ENCODE measurements at places on chromosomes 7 and 10.

DNA sequence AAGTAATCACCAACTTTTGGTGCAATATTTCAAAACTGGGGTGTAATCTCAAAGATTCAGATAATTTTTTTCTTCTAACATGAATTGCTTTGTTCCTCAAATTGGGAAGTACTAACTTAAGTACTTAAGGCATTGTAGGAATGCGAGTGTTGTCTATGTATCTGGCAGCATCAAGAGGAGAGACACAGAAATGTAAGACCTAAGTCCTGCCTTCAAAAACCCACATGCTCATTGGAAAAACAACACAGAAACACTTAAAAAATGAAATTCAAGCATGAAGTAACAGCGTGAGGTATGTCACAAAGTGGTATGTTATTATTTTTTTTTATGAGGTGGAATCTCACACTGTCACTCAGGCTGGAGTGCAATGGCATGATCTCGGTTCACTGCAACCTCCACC, 288.5 kb downstream of the ZEB1 start:
- DNase-seq, result no peak
- H3K4me1 ChIP-seq, result no peaks in the 10 kb centered on the region
- no peak overlapping the region for H3K4me3 ChIP-seq
- H3K27me3 ChIP-seq, result no peaks in the 10 kb centered on the region

DNA sequence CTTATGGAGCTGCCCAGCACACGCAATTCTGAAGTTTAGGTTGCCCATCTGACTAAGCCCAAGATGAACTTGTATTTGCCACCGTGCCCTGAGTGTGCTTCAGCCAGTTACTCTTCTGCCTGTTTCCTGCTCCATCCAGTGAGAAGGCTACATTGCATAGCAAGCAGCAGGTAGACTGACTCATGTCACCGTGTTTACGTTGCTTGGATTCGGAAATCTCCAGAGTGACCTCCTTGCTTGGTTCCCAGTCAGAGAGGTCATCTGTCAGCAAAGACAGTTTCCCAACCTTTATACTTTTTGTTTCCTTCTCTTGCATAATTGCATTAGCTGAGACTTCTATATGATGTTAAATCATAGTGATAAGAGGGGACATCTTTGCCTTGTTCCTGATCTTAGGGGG, 30.9 kb downstream of the NACAD start:
- no peaks in the 10 kb centered on the region for H3K4me1 ChIP-seq
- H3K36me3 ChIP-seq, result peaks cover 13% of the 10 kb centered on the region
- H3K27ac ChIP-seq, result no peak overlapping the region
- DNase-seq, result no peak

GRCh38 chr10:113320987-113321386, 231.9 kb upstream of the HABP2 start:
- no peak for DNase-seq
- no peak overlapping the region for H3K27ac ChIP-seq
- no peak overlapping the region for H3K4me3 ChIP-seq
- H3K27me3 ChIP-seq, result peaks cover 7% of the 10 kb centered on the region

- H3K27ac ChIP-seq, result no peak overlapping the region
- peaks cover 5% of the 10 kb centered on the region for H3K27me3 ChIP-seq
- DNase-seq, result no peak
- H3K4me3 ChIP-seq, result no peak overlapping the region
Observed at GRCh38 chr10:123459371-123460091, 206.6 kb upstream of the GPR26 start.

- H3K36me3 ChIP-seq, result peaks cover 17% of the 10 kb centered on the region
- no peaks in the 10 kb centered on the region for H3K27me3 ChIP-seq
- H3K4me3 ChIP-seq, result no peak overlapping the region
Observed at GRCh38 chr7:139758388-139758787, 19.4 kb downstream of the HIPK2 start.

DNA sequence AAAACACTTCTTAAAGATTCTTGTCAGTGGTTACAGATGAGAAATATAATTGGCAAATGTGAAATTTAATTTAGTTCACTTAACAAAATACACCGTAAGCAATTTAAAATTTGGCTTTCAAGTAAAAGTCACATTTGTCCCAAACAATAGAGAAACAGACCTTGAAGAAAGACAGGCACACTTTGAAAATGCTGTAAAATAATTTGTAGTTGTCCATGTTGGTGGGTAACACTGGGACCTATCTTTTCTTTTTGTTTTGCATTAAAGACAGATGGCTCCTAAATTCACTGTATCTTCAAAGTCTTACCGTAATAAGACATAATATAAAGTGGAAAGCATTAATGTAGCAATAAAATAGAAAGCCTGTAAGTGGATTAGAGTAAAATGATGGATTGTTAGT, 3.3 kb downstream of the GRK5 start:
- H3K4me3 ChIP-seq, result no peak overlapping the region
- H3K27ac ChIP-seq, result peak overlapping the region; percentile 33
- DNase-seq, result no peak
- peaks cover 52% of the 10 kb centered on the region for H3K4me1 ChIP-seq
- no peaks in the 10 kb centered on the region for H3K36me3 ChIP-seq

GRCh38 chr7:91668217-91668616, 212.3 kb downstream of the MTERF1 start:
- no peak overlapping the region for H3K4me3 ChIP-seq
- no peak for DNase-seq
- no peak overlapping the region for H3K27ac ChIP-seq
- H3K36me3 ChIP-seq, result no peaks in the 10 kb centered on the region

- no peak overlapping the region for H3K4me3 ChIP-seq
- no peaks in the 10 kb centered on the region for H3K27me3 ChIP-seq
- peaks cover 2% of the 10 kb centered on the region for H3K36me3 ChIP-seq
- peaks cover 17% of the 10 kb centered on the region for H3K4me1 ChIP-seq
- DNase-seq, result no peak
- no peak overlapping the region for H3K27ac ChIP-seq
Observed at GRCh38 chr10:72328045-72328828, 26.5 kb downstream of the DNAJB12 start.
